ENCODE measurements at places on chromosomes 3 and 15. TPM values are rescaled to one million over a fixed set of nuclear protein-coding genes. Genes with fewer than 3 reads are reported as not detected.

GRCh38 chr3:184155644-184156521 lies 706 bp downstream of the DVL3 start:
- no peaks in the 10 kb centered on the region for H3K36me3 ChIP-seq
- H3K4me1 ChIP-seq = peaks cover 26% of the 10 kb centered on the region
- peak overlapping the region; percentile 88 for H3K27ac ChIP-seq
- DNase-seq = no peak
- no peaks in the 10 kb centered on the region for H3K27me3 ChIP-seq
- H3K4me3 ChIP-seq = peak overlapping the region; percentile 98

DNA sequence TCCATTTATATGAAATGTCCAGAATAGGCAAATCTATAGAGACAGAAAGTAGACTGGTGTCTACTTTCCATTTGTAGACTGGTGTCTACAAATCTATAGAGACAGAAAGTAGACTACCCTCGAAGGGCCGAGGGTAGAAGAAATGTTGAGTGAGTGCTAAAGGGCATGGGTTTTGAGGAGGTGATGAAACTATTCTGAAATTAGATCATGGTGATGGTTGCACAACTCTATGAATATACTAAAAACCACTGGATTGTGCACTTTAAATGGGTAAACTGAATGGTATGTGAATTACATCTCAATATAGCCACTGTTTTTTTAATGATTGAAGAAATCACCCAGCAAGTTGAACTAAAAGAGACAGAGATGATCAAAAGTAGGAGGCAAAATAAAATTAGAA lies 27.9 kb downstream of the TP53BP1 start:
- no peaks in the 10 kb centered on the region for H3K4me1 ChIP-seq
- H3K36me3 ChIP-seq = peaks cover 24% of the 10 kb centered on the region
- no peak for DNase-seq
- no peaks in the 10 kb centered on the region for H3K27me3 ChIP-seq

DNA sequence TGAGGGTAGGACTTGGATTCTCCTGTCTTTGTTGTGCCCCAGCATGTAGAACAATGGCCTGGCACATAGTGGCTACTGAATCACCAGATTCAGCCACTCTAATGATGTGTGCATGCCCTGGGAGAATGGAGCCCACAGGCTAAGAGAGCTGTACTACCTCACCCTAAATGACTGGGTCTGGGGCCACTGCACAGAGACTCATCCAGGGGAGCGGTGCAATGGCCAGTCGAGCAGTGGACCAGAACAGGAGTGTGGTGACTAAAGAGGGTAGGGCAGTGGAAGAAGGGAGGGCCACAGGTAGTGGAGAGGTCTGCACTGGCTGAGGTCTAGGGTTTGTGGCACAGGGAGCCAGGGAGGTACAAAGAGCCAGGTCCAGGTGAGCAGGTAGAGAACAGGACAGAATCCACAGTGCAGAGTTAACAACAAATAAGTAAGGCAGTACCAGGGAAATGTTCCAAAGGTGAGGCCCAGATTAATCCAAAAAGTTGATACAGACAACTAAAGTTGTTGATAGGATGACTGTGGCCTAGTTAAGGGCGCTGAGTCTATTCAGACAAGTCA lies 142.7 kb upstream of the ATP11B start:
- H3K27ac ChIP-seq = no peak overlapping the region
- no peaks in the 10 kb centered on the region for H3K36me3 ChIP-seq
- H3K4me3 ChIP-seq = no peak overlapping the region
- no peak for DNase-seq
- no peaks in the 10 kb centered on the region for H3K4me1 ChIP-seq

DNA sequence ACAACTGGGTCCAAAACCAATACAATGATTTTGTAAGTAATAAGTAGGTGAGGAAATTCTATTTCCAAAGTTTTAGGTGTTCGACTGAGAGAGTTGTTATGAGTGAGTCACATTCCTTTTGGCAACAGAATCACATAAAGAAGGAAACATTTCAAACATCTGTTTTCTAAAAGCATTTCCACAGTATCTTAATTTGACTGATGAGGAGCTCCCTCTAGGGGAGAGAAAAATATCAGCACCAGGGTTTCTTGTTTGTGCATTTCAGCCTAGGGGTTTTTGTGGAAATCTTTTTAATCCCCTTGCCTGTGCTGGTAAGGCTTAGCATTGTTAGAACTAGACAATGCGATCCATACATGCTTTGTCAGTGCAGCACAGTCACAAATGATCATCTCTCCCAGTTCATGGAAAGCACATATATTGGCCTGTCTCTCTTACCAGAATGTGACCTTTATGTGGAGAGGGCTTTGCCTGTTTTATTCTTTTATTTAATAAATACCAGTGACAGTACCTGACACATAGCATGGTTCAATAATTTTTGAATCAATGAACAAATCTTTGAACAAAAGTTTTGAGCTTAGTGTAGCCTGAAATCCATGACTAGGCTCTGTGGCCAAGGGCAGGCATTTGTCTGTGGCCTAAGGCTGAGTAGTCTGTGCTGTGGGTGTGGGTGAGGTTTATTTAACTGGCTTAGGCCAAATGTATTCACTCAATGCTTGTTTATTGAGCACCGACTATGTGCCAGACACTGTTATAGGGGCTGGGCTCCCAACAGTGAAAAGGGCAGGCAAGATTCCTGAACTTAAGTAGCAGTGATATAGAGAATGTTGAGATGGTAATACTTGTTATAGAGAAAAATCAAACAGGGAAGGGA lies 21.1 kb upstream of the IQCF6 start:
- H3K27me3 ChIP-seq = peaks cover 21% of the 10 kb centered on the region
- H3K27ac ChIP-seq = no peak overlapping the region
- DNase-seq = no peak
- no peaks in the 10 kb centered on the region for H3K36me3 ChIP-seq

DNA sequence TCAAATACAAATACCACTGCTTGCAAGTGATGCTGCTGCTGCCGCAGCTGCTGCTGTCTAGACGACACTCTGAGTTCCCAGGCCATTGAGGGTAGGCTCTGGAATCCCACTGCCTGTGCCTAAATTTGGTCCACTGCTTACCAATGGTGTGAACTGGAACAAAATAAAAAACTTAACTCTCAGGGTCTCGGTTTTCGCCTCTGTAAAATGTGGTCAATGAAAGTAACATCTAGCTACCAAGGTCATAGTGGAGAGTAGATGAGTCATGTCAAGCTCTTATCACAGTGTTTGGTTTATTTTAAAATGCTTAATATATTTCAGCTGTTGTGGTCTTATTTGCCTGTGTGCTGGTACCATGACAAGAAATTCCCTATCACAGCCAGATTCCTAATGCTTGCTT lies 299.3 kb downstream of the CLSTN2 start:
- no peak overlapping the region for H3K27ac ChIP-seq
- H3K36me3 ChIP-seq = no peaks in the 10 kb centered on the region
- peaks cover 20% of the 10 kb centered on the region for H3K27me3 ChIP-seq
- H3K4me3 ChIP-seq = no peak overlapping the region

DNA sequence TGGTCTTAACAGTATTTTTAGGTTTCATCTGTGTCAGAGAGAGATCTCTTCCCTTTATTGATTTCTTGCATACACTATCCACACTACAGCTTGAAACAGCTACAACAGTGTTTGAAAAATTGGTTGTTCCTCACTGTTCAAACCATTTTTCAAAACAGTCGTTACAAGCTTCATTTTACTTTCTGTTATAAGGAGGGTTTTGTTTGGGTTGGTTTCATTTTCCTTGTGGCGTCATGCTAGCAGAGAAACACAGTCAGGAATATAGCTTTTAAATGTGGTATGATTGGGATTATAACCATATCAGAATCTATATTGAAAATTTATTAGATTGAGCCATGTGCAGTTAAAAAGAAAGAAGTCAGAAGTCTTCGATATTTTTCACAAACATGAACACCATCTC lies 400.6 kb downstream of the ZBTB20 start:
- H3K27me3 ChIP-seq = no peaks in the 10 kb centered on the region
- no peak for DNase-seq
- no peaks in the 10 kb centered on the region for H3K36me3 ChIP-seq

DNA sequence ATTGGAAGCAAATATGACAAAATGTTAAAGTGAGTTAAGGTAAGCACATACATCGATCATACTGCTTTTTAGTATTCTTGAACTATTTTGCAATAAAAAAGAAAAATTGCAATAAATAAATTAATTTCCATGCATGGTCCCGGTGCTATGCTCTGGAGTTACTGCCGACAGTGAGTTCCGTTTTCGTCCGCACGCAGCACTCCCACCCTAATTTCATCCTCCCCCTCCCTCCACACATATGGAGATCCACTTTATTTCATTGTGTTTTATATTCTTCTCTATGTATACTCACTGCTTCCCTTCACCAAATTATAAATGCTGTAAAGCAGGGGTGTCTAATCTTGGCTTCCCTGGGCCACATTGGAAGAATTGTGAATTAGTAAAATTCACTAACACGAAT lies 247.3 kb downstream of the THSD4 start:
- no peak overlapping the region for H3K27ac ChIP-seq
- no peak for DNase-seq
- no peak overlapping the region for H3K4me3 ChIP-seq
- H3K36me3 ChIP-seq = peaks cover 5% of the 10 kb centered on the region

- DNase-seq = no peak
- no peak overlapping the region for H3K27ac ChIP-seq
- no peaks in the 10 kb centered on the region for H3K4me1 ChIP-seq
- no peaks in the 10 kb centered on the region for H3K27me3 ChIP-seq
These were observed 104.4 kb upstream of the UBE3A start for GRCh38 chr15:25543196-25543595.

- H3K27me3 ChIP-seq = no peaks in the 10 kb centered on the region
- no peaks in the 10 kb centered on the region for H3K36me3 ChIP-seq
- H3K27ac ChIP-seq = peak within 1 kb of the TSS; percentile 99
- peak; percentile 99 for DNase-seq
- H3K4me3 ChIP-seq = peak within 1 kb of the TSS; percentile 98
- H3K4me1 ChIP-seq = peaks cover 18% of the 10 kb centered on the region
These were observed at the start of the genes HYAL3 and NAA80 for GRCh38 chr3:50298836-50299637. HYAL3 (minus strand) TSS chr3:50299405; CDS start chr3:50295602, 3,803 bp downstream. NAA80 (minus strand) TSS chr3:50299405; CDS start chr3:50297463, 1,942 bp downstream.

GRCh38 chr3:124119056-124119716 lies 127.3 kb upstream of the ROPN1 start:
- no peak overlapping the region for H3K27ac ChIP-seq
- no peaks in the 10 kb centered on the region for H3K36me3 ChIP-seq
- H3K4me3 ChIP-seq = no peak overlapping the region
- H3K4me1 ChIP-seq = peaks cover 38% of the 10 kb centered on the region
- DNase-seq = no peak

DNA sequence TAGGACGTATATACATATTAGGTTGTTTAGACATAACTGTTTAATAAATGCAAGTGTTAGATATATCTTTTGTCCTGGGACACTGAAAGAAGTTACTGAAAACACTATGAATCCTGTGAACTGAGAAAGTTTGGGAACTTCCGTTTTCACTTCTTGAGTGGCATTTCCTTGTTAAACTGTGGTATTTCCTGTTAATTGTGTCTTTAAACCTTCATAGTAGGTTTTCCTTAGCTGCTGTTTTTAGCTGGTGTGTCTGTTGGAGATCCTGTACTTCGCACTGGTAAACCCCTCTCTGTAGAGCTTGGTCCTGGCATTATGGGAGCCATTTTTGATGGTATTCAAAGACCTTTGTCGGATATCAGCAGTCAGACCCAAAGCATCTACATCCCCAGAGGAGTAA lies 37.1 kb downstream of the ATP6V1A start:
- no peaks in the 10 kb centered on the region for H3K4me1 ChIP-seq
- H3K36me3 ChIP-seq = peaks cover 4% of the 10 kb centered on the region
- H3K4me3 ChIP-seq = no peak overlapping the region
- DNase-seq = no peak
- no peak overlapping the region for H3K27ac ChIP-seq

DNA sequence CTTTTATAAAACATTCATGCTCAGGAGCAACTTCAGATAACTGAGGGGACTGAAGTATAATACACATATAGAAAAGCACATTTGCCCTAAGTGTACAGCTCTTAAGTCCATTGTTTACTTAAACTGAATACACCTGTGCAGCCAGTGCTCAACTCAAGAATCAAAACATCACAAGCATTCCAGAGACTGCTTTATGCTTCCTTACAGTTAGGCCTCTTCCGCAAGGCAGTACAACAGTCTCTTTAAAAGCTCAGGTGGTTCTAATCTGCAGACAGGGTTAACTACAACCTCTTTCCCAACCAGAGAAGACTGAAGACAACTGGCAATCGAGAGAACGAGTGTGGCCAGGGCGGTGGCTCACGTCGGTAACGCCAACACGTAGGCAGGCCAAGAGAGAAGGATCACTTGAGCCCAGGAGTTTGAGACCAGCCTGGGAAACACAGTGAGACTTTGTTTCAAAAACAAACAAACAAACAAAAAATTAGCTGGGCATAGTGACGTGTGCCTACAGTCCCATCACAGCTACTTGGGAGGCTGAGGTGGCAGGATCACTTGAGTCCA lies 16.9 kb downstream of the MCCC1 start:
- H3K4me3 ChIP-seq = no peak overlapping the region
- no peak for DNase-seq
- no peaks in the 10 kb centered on the region for H3K27me3 ChIP-seq
- peaks cover 62% of the 10 kb centered on the region for H3K36me3 ChIP-seq
- no peak overlapping the region for H3K27ac ChIP-seq
- H3K4me1 ChIP-seq = no peaks in the 10 kb centered on the region

DNA sequence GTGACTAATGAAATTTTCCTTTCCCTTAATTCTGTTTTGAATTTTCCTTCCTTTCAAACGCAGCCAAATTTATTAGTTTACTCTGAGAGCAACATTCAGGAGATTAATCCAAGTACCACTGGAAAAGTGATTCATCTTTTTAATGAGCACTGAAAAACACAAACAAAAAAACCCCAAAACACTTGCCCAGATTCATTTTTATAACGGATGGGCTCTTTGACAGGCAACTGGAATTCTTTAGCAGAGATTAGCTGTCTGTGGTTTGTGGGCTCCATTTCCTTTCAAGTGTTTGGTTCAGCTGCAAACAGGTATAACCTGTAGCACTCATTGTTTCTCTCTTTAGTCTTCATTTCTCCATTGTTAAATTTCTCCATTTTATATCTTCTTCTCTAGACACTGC lies 3.1 kb upstream of the POLR2M start:
- DNase-seq = no peak
- peak overlapping the region; percentile 63 for H3K27ac ChIP-seq
- H3K27me3 ChIP-seq = no peaks in the 10 kb centered on the region
- H3K36me3 ChIP-seq = peaks cover 3% of the 10 kb centered on the region

- no peak overlapping the region for H3K4me3 ChIP-seq
- no peaks in the 10 kb centered on the region for H3K4me1 ChIP-seq
- H3K36me3 ChIP-seq = no peaks in the 10 kb centered on the region
- H3K27ac ChIP-seq = no peak overlapping the region
- H3K27me3 ChIP-seq = peaks cover 9% of the 10 kb centered on the region
These were observed 57.4 kb downstream of the ABHD5 start for GRCh38 chr3:43748179-43748578.

DNA sequence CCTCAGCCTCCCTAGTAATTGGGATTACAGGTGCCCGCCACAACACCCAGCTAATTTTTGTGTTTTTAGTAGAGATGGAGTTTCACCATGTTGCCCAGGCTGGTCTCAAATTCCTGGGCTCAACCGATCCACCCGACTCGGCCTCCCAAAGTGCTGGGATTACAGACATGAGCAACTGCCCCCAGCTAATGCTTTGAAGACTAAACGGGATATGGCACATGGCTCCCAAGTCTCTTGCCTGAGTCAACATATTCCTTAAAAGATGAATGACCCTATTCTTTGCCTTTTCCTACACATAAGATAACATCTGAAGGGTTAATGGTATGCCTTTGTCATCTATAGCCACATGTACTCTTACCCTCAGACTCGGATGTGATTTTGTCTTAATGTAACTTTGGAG lies 38.4 kb upstream of the NEDD4 start:
- no peaks in the 10 kb centered on the region for H3K36me3 ChIP-seq
- H3K27ac ChIP-seq = no peak overlapping the region
- no peaks in the 10 kb centered on the region for H3K27me3 ChIP-seq
- no peak for DNase-seq
- no peak overlapping the region for H3K4me3 ChIP-seq

STRIT1 gene
- total RNA-seq = not detected

PGBD4 gene
- 2.4 TPM for total RNA-seq

OR5K2 gene
- not detected for total RNA-seq

FOXL2 gene
- 0.75 TPM for total RNA-seq

SNX22 gene
- total RNA-seq = 1.3 TPM

PRICKLE2 gene
- 23.6 TPM for total RNA-seq

PRTG gene
- total RNA-seq = 14.3 TPM

Measured in type B pancreatic cell (in vitro differentiated cells).